CD14-positive monocyte (primary cell): ENCODE measurements at places on chromosomes 2 and 18. TPM values are rescaled to one million over a fixed set of nuclear protein-coding genes. Genes with fewer than 3 reads are reported as not detected.

GRCh38 chr2:100980046-100980445 lies 22.0 kb upstream of the RPL31 start:
- H3K27ac ChIP-seq: no peak overlapping the region
- no peak overlapping the region for H3K4me3 ChIP-seq

GRCh38 chr18:27942706-27943105 lies 234.2 kb downstream of the CDH2 start:
- no peak overlapping the region for H3K27ac ChIP-seq
- no peaks in the 10 kb centered on the region for H3K36me3 ChIP-seq
- no peak overlapping the region for H3K4me3 ChIP-seq
- DNase-seq: no peak
- no peaks in the 10 kb centered on the region for H3K4me1 ChIP-seq

DNA sequence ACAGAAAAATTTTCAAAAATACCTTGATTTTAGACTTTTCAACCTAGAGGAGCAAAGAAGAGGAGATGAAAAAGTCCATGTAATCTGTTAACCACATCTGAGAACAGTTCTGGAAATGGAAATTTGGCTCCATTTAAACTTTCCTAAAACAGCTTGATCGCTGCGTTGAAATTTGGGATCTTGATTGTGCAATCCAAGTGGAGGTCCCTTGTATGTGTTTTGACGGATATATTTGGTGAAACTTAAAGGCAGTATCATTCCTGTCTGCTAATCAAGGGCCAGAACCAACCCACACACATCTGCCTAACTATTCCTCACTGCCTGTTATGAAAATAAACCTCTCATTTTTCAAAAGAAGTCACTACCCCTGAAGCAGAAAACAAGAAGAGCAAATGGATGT lies 46.6 kb downstream of the SPATS2L start:
- H3K4me1 ChIP-seq: no peaks in the 10 kb centered on the region
- no peaks in the 10 kb centered on the region for H3K36me3 ChIP-seq
- H3K4me3 ChIP-seq: no peak overlapping the region
- no peak for DNase-seq
- no peaks in the 10 kb centered on the region for H3K27me3 ChIP-seq
- no peak overlapping the region for H3K27ac ChIP-seq

- H3K4me3 ChIP-seq: no peak overlapping the region
- H3K27me3 ChIP-seq: no peaks in the 10 kb centered on the region
- no peaks in the 10 kb centered on the region for H3K4me1 ChIP-seq
These were observed 273.5 kb upstream of the HDAC4 start for GRCh38 chr2:239674101-239674980.

TXNDC9 gene
- polyA plus RNA-seq: 45.6 TPM

KIF5C gene
- polyA plus RNA-seq: 0.04 TPM in 1 of 2 replicates, not detected in the other

ABHD1 gene
- polyA plus RNA-seq: 0.25 TPM

DNA sequence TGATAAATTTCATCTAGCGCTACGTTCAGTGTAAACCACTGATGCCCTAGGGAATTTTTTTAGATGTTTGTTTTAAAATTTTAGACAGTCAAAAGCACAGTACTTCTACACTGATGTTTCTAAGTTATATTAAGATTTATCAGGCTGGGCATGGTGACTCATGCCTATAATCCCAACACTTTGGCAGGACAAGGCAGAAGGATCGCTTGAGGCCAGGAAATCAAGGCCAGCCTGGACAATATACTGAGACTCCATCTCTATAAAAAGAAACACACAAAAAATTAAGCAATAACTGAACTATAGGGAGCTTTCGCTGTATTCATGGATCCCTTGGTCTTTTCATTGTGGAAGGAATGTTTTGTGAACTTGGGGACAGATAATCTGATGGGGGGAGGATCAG lies 50.6 kb upstream of the MAPRE2 start:
- peaks cover 18% of the 10 kb centered on the region for H3K4me1 ChIP-seq
- H3K27me3 ChIP-seq: no peaks in the 10 kb centered on the region
- no peaks in the 10 kb centered on the region for H3K36me3 ChIP-seq
- H3K27ac ChIP-seq: no peak overlapping the region

UNC80 gene
- not detected for polyA plus RNA-seq

DNA sequence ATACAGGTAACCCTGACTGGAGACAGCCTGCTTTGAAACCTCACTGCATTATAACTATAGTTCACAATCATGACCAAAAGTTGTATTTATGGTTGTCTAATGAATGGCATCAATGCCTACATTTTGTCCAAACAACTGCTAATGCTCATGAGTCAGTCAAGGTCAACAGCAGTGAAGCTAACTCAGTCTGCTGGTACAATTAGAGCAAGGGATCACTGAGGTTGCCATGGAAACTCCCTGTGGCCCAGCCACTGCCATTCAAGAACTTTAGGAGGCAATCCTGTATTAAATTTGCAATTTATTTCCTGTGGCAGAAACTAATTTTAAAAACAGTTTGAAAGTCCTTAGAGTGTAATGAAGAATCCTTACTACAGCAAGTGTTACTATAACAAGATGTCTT lies 185.1 kb upstream of the SMAD7 start:
- no peak for DNase-seq
- peaks cover 3% of the 10 kb centered on the region for H3K36me3 ChIP-seq
- no peaks in the 10 kb centered on the region for H3K4me1 ChIP-seq
- H3K27me3 ChIP-seq: no peaks in the 10 kb centered on the region

HAUS1 gene
- 34.6 TPM for polyA plus RNA-seq

DNA sequence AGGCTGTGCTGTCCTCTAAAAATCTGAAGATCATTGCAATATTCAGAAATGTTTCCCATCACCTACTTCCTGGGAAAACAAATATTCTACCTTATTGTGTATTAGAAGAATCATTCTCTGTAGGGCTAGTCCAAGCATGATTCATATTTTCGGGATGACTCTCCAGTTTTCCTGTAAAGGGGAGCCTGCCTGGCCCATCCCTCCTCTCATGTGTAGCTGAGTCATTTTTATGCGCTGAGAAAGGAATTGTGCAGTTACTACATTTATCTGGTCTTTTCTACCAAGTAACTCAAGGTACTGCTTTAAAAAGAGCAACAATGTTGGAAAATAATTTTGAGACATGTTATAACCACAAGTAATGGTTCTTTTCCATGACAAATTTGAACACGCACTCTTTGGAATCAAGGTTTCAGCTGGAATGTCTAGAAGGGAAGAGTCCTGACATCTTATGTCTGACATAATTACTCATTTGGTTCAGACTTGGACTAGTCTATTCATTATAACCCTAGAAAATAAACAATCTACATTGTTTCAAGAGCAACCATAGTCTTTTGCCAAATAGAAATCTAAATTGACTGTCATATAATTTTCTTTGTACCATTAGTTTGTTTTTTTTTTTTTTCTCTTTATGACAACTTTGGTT lies 6.6 kb downstream of the DSG3 start:
- H3K4me1 ChIP-seq: no peaks in the 10 kb centered on the region
- no peak overlapping the region for H3K4me3 ChIP-seq
- no peaks in the 10 kb centered on the region for H3K36me3 ChIP-seq
- DNase-seq: no peak
- no peak overlapping the region for H3K27ac ChIP-seq
- H3K27me3 ChIP-seq: no peaks in the 10 kb centered on the region

DNA sequence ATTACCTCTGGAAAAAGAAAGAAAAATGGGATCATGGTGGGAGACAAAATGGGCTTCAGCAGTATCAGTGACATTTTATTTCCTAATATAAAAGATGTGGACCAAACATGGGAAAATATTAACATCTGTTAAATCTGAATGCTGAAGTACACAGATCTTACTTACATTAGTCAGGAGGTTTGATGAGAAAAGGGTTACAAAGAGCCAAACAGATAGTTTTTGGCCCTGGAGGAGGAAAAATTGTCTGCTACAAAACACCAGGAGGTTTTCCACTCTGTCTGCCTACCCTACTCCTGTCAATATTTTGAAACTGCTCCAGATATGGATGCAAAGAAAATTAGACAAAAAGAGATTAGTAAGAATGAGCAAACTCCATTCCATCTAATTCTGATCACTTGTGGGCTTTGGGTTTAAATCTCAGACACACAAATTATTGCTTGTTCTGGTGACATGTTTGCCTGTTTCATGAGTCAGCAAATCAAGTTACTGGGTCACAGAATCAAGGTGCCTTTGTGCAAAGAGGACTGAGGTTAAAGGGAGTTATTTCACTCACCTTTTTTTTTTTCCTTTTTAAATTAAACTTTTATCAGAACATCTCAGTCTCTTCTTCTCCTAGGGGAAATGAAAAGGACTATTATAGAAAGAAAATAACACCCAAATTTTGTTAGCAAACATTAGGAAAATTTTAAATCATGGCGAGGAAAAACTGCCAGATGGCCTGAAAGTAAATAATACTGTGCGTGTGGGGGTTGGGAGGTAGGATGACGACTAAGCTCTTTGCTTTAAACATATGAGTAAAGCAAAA lies 87.0 kb upstream of the SPATS2L start:
- DNase-seq: no peak
- no peaks in the 10 kb centered on the region for H3K36me3 ChIP-seq
- no peak overlapping the region for H3K27ac ChIP-seq
- no peak overlapping the region for H3K4me3 ChIP-seq
- peaks cover 10% of the 10 kb centered on the region for H3K4me1 ChIP-seq
- H3K27me3 ChIP-seq: no peaks in the 10 kb centered on the region

GRCh38 chr2:190465060-190465459 lies 56.9 kb downstream of the MFSD6 start:
- H3K27ac ChIP-seq: no peak overlapping the region
- H3K36me3 ChIP-seq: peaks cover 15% of the 10 kb centered on the region
- H3K27me3 ChIP-seq: no peaks in the 10 kb centered on the region
- no peak overlapping the region for H3K4me3 ChIP-seq

FBXO15 gene
- not detected for polyA plus RNA-seq

DNA sequence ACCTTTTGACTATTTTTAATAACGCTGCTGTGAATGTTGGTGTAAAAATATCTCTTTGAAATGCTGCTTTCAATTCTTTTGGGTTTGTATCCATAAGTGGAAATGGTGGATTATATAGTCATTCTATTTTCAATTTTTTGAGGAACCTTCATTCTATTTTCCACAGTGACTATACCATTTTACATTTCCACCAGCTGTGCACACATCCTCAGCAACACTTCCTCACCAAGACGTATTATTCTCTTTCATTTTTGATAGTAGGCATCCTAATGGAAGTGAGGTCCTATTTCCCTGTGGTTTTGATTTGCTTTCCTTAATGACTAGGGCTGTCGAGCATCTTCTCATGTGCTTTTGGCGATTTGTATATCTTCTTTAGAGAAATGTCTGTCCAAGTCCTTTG lies 14.8 kb downstream of the CASP10 start:
- peaks cover 52% of the 10 kb centered on the region for H3K36me3 ChIP-seq
- H3K4me1 ChIP-seq: peaks cover 17% of the 10 kb centered on the region
- no peak for DNase-seq
- no peak overlapping the region for H3K4me3 ChIP-seq
- no peak overlapping the region for H3K27ac ChIP-seq

LCT gene
- polyA plus RNA-seq: not detected

GRCh38 chr2:173195100-173195499 lies 119.5 kb downstream of the MAP3K20 start:
- H3K4me3 ChIP-seq: no peak overlapping the region
- H3K4me1 ChIP-seq: no peaks in the 10 kb centered on the region
- H3K27me3 ChIP-seq: no peaks in the 10 kb centered on the region
- no peak for DNase-seq
- no peak overlapping the region for H3K27ac ChIP-seq

DNA sequence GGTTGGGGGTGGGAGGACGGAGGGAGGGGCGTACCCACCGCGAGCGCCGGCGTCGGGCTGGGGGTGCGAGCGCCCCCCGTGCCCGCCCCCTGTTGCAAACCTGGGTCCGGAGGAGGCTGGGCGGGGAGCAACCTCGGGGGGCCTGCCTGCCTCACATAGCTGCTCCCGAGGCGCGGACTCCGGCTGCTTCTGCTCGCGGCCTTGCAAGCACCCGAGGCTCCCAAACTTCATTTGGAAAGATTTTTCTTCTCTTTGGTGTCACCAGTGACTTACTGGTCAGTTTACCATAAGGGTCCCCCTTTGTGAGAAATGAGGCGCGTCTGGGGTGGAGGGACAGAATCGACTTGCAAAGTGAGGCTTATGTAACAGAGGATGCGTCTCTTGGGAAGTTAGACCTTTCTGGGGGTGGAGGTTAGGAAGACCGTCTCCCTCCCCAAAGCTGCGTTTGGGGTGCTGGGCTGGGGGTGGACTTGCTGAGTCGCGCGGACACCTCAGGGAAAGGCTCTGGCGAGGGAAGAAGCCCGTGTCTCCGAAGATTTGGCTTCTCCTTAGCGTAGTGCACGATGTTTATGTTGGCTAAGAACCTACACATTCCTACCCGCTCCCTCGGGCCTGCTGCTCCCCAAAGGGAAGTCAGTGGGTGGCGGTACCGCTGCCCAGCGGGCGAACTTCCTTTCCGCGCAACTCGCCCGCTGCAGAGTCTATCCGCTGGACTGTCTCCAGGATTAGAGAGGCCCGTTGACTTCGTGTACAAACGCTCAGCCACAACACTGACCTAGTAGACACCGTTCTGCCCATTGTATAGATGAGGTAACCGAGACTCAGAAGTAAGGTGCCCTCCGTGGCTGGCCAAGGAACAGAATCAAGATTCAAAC lies 559 bp downstream of the TMEM37 start:
- no peaks in the 10 kb centered on the region for H3K36me3 ChIP-seq
- no peak overlapping the region for H3K4me3 ChIP-seq
- no peak overlapping the region for H3K27ac ChIP-seq
- H3K27me3 ChIP-seq: peaks cover 46% of the 10 kb centered on the region

RAB6C gene
- not detected for polyA plus RNA-seq

DNA sequence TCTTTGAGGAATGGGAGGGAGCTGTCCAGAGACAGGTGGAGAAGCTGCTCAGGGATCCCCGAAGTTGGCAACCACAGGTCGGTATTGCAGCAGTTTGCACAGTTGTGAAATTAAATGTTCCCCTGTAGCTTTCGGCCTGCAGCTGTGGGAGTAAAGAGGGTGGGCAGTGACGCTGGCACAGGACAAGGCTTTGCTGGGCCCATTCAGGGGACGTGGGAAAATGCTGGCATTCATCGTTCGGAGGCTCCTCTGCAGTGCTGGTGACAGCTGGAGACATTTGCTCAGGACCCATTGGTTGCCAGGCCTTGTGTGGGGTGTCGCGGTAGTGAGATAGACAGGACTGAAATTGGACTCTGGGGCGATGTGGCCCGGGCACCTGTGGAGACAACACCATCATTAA lies 173.7 kb downstream of the MYCN start:
- no peak for DNase-seq
- no peaks in the 10 kb centered on the region for H3K27me3 ChIP-seq
- no peak overlapping the region for H3K27ac ChIP-seq
- H3K4me3 ChIP-seq: no peak overlapping the region
- no peaks in the 10 kb centered on the region for H3K4me1 ChIP-seq

- no peaks in the 10 kb centered on the region for H3K27me3 ChIP-seq
- H3K36me3 ChIP-seq: peaks cover under 1% of the 10 kb centered on the region
- H3K4me3 ChIP-seq: no peak overlapping the region
- no peak overlapping the region for H3K27ac ChIP-seq
- no peak for DNase-seq
- H3K4me1 ChIP-seq: peaks cover 37% of the 10 kb centered on the region
These were observed 46.2 kb downstream of the C2orf42 start for GRCh38 chr2:70144443-70145143.

DNA sequence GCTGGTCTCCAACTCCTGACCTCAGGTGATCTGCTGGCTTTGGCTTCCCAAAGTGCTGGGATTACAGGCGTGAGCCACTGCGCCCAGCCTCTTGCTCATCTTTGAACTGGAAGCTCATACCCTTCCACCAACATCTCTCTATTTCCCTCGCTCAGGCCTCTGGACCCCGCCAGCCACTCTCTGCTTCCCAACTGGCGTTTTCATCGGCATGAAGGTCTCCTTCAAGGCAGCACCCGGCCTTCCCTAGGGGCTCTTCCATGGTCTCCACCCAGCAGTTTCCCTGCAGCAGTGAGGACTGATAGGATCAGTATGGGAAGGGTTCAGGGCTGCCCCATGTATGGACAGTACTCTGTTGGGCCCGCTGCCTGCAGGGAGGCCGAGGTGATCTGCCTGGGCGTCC lies 65.8 kb upstream of the HS6ST1 start:
- H3K4me3 ChIP-seq: no peak overlapping the region
- H3K4me1 ChIP-seq: no peaks in the 10 kb centered on the region
- no peak for DNase-seq
- no peak overlapping the region for H3K27ac ChIP-seq
- no peaks in the 10 kb centered on the region for H3K36me3 ChIP-seq
- no peaks in the 10 kb centered on the region for H3K27me3 ChIP-seq
